HS-27A (cell line): ENCODE measurements at places on chromosomes 3 and 15.

DNA sequence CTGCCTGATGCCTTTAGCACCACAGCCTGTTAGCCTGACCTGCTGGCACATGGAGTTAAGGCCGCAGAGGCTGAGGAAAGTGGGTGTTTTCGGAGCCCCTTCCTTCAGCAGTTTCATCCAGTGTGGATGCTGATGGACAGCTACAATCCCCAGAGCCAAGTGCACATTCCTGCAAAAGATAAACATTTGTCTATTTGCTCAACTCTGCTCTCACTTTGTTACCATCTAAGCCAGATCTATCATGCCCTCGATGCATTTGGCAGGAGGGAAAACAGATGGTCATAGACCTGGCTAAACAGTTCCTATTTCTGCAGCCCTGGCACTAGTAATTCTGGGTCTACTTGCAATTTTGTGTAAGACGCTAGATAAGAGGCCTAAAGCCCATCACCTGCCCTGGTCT, 312.9 kb upstream of the RASGRP1 start:
- DNase-seq: no peak

DNA sequence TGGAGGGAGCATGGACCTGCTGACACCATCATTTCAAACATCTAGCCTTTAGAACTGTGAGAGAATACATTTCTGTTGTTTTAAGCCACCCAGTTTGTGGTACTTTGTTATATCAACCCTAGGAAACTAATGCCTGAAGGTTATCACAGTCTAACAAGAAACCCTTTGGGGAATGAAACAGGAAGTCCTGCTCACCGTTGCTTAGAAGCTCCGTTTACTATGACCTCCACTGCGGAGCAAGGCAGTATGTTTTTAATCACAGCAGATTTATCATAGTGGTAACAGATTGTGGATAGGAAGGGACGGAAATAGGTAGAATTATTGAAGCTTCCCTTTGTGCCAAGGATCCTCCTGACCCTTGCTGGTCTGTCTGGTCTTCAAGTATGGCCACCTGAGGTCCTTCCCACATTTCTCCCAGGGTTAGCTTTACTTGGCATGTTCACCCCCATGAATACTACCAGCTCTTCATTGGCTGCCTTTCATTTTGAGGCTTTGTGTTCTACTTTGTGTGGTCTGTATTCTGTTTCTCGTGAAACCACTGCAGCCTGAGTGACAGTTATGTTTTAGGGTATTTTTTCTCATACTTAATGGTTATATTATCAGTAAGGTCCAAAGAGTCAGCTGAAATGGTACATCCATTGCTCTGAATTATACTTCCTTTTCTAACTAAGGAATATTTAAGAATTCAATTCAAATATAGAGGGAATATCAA, 201.6 kb downstream of the CHST2 start:
- DNase-seq: no peak

DNA sequence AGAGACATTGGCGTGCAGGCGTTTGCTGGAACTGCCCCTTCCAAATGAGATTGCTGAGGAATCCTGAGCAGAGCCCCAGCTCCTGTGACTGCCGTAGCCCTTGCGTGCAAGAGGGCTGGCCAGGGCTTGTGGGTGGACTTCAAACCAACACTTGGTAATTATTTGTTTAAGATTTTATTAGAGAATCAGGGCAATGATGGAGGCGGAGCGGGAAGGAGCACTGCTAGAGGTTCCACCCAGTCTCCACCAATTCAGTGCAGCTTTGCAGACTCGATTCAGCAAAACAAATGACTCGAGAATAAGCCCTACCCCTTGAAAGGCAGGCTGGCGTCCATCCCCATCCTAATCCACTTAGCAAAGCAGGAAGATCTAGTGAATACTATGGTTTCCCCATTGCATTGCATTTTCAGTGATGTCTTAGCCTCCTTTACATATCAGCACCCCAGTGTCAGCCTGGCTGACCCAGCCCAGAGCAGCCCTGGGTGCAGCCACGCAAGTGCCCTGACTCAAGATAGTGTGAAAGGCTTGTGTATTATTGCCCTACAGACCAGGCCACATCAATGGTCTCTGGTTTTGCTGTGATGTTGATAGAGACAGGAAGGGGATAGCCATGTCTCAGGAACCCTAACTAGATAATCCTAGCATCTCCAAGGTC, 26.0 kb downstream of the GLDN start:
- DNase-seq: no peak

DNA sequence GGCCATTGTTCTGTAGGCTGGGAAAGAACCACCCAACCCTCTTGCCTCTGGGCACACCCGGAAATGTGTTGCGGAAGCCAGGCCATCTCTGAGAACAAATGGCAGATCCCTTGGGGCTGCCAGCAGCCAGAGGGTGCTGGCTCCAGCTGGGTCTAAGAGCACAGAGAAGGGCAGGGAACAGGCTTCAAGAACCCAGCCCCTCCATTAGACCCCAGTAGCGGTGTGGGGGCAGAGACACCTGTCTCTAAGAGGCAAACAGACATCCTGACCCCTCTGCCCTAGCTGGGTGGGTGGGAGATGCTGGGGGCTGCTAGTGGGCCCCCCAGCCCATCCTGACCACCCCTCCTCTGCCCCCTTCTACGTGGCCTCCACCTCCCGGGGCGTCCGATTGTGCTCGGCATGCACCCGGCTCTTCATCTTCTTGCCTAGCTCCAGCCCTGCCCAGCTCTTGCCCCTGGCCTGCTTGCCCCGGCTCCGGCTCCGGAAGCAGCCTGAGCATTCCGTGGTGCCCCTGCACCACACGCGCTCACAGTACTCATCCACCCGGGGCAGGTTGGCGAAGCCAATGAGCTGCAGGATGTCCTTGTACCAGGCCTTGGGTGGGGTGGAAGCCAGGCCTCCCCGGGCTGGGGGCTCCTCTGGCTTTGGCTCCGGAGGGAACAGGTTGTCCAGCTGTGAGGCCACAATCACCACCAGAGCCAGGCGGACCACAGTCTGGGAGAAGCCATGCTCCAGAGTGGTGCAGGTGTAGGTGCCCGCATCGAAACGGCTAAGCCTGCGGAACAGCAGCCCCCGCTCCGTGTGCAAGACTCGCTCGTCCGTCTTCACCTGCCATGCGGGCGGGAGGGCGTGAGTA, 9.4 kb downstream of the SEMA3G start:
- no peak for DNase-seq

DNA sequence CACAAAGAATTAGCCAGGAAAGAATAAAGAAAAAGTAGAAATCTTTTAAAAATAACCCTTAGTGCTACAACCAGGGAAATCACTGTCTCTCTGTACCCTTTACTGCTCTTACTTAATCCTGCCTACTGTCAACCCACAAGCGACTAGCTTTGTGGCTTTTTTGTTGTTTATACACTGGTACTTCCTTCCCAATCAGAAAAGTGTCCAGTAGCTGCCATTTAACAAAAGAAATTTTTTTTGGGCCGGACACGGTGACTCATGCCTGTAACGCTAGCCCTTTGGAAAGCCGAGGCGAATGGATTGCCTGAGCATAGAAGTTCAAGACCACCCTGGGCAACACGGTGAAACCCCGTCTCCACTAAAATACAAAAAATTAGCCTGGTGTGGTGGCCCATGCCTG, 13.8 kb upstream of the FAM219B start:
- DNase-seq: no peak

- DNase-seq: no peak
These were observed 16.9 kb upstream of the SCAMP5 start for GRCh38 chr15:74978503-74978902.

GRCh38 chr3:134928819-134929218, 133.8 kb downstream of the EPHB1 start:
- no peak for DNase-seq
